ENCODE measurements at places on chromosomes 3 and 15.

DNA sequence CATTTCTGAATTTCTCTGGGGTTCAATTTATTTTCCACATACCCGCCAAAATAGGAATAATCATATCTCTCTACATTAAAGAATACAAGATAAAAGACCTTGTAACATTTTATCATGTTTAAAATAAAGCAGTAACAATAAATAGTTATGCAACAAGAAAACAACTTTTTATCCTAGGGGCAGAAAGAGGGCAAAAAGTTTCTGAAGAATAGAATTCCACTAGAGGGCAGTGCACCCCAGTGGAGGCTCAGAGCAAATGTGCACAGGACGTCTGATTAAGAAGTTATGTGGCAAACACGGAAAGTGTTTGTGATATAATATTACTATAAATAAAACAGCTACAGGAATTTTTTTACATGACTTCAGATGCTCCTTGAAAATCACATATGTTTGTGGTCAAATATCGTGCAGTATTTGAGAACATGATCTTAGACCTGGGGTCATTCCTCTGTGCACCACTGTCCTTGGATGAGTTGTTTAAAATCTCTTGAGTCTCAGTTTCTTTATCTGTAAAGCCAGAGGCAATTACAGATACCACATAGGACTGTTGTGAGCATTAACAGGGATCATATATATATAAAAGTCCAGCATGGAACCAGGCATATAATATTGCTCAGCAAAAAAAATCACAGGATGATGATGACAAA lies 13.2 kb upstream of the PIK3R4 start:
- DNase-seq = no peak

- DNase-seq = no peak
Observed at GRCh38 chr15:58771621-58772250, 634 bp downstream of the MINDY2 start.

DNA sequence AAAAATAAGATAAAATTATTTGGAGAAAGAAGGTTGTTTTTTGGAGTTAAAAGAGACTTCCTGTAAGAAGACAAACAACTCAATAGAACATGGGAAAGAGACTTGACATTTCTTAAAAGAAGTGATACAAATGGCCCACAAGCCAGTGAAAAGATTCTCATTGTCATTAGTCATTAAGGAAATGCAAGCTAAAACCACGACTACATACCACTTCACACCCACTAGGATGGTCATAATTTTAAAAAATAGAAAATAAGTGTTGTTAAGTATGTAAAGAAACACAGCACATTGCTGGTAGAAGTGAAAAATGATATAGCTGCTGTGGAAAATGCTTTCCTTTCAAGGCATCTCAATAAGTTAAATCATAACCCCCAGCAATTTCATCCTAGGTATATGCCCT lies 44.4 kb upstream of the GK5 start:
- DNase-seq = no peak

GRCh38 chr3:40642812-40643211 lies 118.1 kb downstream of the ZNF621 start:
- DNase-seq = no peak
